Lung microvascular endothelial cell (primary cell): ENCODE measurements at places on chromosomes 5 and 9. TPM values are rescaled to one million over a fixed set of nuclear protein-coding genes. Genes with fewer than 3 reads are reported as not detected.

DNA sequence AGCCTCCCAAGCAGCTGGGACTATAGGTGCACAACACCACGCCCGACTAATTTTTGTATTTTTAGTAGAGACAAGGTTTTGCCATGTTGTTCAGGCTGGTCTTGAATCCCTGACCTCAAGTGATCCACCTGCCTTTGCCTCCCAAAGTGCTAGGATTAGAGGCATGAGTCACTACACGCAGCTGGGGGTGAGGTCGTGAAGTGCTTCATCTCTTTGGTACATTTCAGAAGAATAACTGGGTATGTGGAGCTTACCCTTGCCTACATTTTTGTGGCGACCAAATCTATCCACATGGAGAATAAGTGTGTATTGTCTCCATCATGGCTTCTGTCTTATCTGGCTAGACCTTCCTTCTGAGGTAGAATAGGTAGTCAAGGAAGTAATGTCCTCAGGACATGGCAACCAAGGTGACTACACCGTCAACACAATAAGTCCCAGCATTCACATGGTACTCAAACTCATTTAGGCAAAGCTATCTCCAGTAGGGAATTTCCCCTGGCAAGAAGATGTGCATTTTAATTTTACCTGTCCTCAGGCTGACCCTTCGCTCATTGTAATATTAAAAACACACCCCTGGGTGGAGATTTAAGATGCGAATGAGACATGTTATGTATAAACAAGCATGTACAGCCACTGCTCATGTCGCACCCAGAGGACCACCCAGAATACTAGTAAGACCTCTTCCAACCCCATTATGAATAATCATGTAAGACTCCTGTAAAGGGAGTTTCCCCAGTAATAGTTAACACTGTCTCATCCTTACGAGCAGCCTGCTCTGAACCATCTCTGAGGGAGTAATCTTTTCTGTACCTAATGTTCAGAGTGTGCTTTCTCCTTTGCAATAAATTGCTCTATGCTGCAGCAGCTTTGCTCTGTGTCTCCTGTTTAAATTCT lies 1173.2 kb downstream of the TAF11L14 start:
- no peak for DNase-seq

The CDKN2B-AS1 gene
- total RNA-seq = 0.60 and 1.5 TPM in 2 replicates

GRCh38 chr9:118455788-118456187 lies 751.6 kb downstream of the TLR4 start:
- no peak for DNase-seq

The FBXO4 gene
- 5.2 and 7.2 TPM in 2 replicates for total RNA-seq

DNA sequence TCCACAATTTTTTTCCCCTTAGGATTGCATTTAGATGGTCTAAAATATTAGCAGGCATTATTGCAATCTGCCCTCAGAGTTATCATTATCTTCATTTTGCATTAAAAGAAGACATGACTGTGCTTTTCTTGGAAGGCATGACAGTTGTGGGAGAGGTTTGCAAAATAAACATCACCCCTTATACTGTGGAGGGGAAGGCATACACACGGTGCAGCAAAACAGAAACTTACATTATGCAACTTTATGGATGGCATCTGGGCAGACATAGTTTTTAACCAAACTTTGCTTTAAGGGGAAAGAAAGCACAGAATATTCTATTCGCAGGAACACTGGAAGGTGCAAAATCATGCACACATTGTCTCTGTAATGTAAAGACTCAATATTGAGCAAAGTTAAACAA lies 505.8 kb upstream of the ADAMTS16 start:
- DNase-seq = no peak

- no peak for DNase-seq
Measured at GRCh38 chr9:119078015-119078414, 291.2 kb downstream of the BRINP1 start.

DNA sequence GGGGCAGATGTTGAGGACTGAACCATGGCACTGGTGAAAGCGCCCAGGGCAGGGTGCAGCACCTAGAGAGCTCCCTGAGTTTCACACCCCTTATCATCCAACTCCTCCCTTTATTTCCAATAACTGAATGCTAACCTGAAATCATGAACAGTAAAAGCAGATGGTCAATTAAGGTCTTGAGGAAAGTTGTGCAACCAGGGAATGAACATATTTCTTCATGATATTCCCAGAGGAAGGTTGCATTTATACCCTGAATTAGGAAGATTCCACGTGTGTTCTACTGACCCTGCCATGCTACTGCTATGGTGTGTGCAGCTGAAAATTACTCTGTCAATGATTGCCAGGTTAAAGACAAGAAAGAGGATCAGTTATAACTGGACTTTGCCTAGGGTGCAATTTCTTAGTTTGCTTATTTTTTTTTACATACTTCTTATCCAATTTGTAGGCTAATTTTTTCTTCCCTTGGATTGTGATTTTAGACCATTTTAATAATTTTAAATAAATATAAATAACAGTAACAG lies 319.8 kb downstream of the SEMA5A start:
- no peak for DNase-seq

DNA sequence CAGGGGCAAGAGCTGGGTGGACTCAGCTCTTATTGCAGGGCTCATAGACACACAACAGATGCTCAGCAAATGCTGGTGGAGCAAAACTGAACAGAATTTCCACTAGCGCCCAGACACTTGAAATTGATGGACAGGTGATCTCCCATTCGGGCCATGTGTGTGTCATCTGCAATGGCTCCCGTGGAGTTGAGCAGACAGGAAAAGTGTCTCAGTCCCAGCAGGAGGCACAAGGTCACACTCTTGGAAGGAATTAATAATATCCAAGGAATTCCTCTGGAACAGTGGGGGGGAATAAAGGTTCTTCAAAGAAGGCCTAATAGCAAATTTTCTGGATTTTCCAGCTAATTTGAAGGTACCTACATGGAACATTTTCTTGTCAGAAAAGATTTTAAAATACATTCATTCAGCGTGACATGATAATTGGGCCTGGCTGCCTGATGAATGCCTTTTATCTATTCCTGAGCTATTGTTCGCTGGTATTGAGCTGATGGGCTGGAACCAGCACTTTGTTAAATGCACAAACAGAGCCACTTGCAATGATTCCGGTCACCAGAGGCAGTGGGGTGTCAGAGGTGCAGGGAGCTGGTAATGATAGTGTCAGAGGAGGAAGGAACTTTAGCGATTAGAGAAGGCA lies 31.5 kb upstream of the ALDH1B1 start:
- DNase-seq = no peak

The HMMR gene
- total RNA-seq = 3.2 and 14.6 TPM in 2 replicates

DNA sequence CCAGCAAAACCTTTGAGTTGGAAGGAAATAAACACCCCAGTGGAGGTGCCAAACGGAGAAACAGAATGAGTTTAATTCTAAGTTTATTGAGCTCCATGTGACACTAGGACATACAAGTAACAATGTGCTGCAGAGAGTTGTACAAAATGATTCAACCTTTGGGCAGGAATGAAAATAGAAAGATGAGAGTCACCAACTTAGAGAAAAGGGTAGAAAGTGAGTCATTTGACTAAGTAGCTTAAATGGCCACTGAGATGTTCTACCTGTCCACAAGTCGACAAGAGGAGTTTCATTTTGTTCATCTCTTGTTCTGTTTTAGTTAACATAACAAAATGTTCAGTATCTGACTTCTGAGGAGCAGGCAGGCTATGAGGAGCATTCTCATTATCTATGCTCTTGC lies 284.7 kb downstream of the NR2F1-AS1 start:
- DNase-seq = no peak
